ENCODE measurements at places on chromosomes 5 and 9.

GRCh38 chr5:14644623-14645237 lies 19.8 kb upstream of the OTULIN start:
- no peak for DNase-seq

DNA sequence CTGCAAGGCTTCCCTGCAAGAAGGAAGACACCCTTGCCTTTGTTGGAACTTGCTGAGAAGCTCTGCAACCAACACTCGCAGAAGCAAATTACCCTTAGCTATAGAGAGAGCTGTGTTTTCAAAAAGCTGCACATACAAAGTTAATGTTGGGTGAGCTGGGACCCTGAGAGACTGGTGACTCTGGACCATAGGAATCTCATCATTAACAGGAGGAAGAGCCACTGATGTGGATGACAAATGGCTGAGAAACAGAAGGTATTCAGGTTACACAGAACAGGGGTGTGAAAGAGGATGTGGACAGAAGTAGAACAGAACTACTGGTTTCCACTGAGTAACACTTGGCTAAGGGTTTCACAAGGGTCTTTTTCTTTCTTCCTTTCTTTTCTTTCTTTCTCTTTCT lies 493.5 kb downstream of the IRX1 start:
- DNase-seq, result no peak

- no peak for DNase-seq
Measured at GRCh38 chr5:170641589-170642031, 137.8 kb downstream of the KCNIP1 start.

GRCh38 chr5:61414806-61415205 lies 82.7 kb downstream of the ZSWIM6 start:
- DNase-seq, result no peak

GRCh38 chr9:121700165-121700831 lies 48.9 kb downstream of the DAB2IP start:
- DNase-seq, result peak; percentile 40

DNA sequence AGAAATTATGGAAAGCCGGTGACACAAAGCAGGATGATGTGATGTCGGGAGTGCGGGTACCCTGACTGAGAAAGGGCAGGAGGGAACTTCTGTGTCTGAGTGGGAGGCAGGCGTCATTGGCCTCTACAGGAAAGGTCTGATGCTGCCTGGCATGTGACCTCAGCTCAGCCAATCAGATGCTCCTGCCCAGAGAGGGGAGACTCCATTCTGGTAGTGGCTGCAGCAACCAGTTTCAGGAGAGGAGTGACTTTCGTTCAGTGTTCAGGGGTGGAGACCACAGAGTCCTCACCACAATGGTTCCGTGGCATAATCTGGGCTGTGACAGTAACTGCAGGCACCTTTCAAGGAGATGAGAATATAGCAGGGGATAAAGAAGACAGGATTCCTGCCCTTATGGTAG lies 6.7 kb upstream of the SFXN1 start:
- peak; percentile 76 for DNase-seq

GRCh38 chr9:17839776-17840175 lies 260.9 kb downstream of the SH3GL2 start:
- DNase-seq, result no peak
